ENCODE measurements at places on chromosomes 5 and 9. TPM values are rescaled to one million over a fixed set of nuclear protein-coding genes. Genes with fewer than 3 reads are reported as not detected.

LECT2 gene
- not detected for total RNA-seq

PHF24 gene
- 0.58 TPM for total RNA-seq

OBP2B gene
- total RNA-seq = not detected

DNAH5 gene
- total RNA-seq = 4.4 TPM

GAPT gene
- not detected for total RNA-seq

IER5L gene
- total RNA-seq = 60.4 TPM

LCNL1 gene
- not detected for total RNA-seq

ZNF608 gene
- 50.2 TPM for total RNA-seq

SMIM33 gene
- not detected for total RNA-seq
